Muscle of back (tissue), 13 donors: ENCODE measurements at places on chromosomes 1 and 21. TPM values are rescaled to one million over a fixed set of nuclear protein-coding genes. Genes with fewer than 3 reads are reported as not detected.

The TRIM46 gene
- polyA plus RNA-seq = 0.27 TPM

The FAM163A gene
- polyA plus RNA-seq = 0.32 TPM

The HSF2BP gene
- 0.41 TPM for polyA plus RNA-seq

The P3H1 gene
- 105 TPM for polyA plus RNA-seq

The SPATA1 gene
- 0.96 TPM for polyA plus RNA-seq

The DNALI1 gene
- 14.3 TPM for polyA plus RNA-seq

The ATP6V1G3 gene
- polyA plus RNA-seq = not detected

The AMPD1 gene
- 93.8 TPM for polyA plus RNA-seq

The SPATA45 gene
- 0.33 TPM for polyA plus RNA-seq

The PDE9A gene
- 9.6 TPM for polyA plus RNA-seq

- DNase-seq = no peak
These were observed 141.8 kb downstream of the ZZZ3 start for GRCh38 chr1:77540501-77541161.

GRCh38 chr1:65606426-65606825 is 186.0 kb downstream of the LEPR start:
- no peak for DNase-seq

DNA sequence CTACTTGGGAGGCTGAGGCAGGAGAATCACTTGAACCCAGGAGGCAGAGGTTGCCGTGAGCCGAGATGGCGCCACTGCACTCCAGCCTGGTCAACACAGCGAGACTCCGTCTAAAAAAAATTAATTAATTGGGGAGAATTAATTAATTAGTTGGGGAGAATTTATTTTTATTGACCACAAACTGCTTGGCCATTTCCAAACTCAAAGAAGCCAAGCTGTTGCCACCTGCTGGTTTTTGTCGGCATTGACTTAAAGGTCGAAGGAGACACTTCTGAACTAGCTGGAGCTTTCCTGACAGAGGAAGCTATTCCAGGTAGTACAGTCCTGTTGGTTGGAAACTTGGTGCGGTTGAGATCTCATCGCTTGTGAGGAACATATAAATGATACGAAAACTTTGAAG is 13.1 kb downstream of the MAP1LC3C start:
- DNase-seq = no peak

DNA sequence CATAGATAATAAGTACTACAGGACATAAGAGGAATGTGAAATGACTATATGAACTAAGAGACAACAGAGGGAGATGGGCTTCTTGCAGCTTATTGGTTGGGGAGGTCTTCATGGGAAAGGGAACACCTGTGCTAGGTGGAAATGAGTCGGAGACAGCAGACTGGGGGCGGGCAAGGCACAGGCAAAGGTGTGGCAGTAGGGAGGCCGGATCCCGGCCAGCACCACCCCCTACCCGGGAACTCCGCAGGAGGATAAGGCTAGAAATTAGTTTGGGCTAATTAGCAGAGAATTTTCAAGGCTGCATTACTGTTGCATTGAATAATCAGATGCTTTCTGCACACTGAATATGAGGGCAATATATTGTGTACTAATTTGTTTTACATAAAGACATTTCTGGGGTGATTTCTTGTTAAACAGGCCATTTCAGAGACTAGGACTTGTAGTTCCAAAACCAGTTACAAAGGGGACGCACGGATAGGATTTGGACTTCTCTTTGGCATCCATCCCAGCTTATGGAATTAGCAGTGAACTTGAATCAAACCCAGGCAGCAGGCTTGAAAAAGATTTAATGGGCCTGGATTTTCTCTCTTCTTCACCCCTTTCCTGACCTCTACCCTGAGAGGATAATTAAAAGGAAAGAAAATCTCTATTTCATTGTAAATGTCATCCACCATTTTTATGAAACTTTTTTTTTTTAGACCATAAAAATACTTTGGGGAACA is 2.2 kb upstream of the HUNK start:
- no peak for DNase-seq

DNA sequence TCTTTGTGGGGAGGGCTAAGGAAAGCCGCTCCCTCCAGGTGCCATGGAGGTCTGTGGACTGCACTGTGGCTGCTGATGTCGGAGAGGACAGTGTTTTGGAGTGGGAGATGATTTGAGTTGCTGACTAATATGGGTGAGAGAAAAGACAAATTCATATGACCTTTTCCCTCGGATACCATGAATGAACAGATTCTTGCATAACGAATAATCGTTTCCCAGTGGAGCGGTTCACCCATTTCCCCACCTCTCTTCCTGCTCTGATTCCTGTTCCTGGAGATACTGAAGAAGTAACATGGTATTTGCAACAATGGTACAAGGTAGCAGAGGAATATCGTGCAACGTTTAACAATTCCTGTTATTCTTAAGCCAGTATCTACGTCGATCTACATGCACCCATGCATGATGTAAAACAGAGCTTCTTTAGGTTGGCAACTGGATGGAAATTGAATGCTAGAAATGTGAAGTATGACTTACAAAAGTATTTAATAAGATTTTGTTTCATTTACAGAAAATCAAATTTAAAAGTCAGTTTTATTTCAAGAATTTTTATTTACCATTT is 227.1 kb downstream of the TOMM20 start:
- no peak for DNase-seq

- DNase-seq = no peak
These were observed 210.3 kb downstream of the TPR start for GRCh38 chr1:186164773-186165172.

DNA sequence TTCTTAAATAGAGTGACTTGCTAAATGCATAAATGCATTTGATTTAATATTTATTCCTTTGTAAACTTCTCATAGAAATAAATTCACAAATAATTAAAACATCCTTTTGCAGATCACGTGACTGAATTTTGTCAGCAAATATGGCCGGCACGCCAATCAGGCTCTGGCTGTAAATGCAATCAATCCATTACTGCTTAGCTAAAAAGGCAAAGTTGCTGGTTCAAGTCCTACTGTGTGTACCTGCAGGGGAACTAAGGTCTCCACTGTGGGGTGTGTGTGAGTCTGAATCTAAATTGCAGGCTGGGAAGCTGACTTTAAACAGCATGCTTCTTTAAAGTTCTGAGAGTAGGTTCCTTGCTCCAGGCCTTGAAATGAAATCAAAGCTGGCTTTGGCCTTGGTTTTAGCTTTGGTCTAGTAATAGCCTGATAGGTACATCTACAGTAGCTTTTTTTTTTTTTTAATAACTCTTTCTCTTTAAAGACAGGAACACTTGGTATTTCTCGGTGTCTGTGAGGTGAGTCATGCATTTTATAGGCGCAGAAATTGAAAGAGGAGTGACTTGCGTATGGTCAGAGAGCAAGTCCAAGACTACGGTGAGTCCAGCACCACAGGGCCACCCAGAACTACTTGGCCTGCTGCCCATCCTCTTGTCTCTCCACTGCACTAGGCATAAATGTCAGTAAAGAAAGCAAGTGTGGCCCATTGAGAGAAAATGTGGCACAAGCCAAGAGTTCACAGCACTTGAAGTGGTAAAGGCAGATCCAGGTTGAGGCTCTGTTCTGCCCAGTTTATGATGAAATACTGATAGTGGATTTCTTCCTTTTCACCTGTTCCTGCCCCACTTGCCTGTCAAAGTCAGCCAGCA is 36.2 kb upstream of the LYST start:
- DNase-seq = no peak

DNA sequence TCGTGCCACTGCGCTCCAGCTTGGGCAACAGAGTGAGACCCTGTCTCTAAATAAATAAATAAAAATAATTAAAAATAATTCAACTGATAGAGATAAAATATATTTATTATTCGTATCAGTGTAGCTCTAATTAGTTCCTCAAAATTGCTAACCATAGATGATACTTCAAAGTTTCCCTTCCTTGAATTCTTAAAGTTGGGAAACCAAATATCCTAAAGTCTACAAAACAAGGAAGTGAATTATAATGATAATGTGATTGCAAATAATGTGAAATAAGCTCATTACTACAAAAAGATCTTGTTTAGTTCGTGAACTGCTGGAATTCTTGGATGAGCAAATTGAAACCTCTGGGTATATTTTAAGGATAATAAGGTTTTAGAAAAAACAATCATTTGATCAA is 60.5 kb downstream of the NUP210L start:
- no peak for DNase-seq

DNA sequence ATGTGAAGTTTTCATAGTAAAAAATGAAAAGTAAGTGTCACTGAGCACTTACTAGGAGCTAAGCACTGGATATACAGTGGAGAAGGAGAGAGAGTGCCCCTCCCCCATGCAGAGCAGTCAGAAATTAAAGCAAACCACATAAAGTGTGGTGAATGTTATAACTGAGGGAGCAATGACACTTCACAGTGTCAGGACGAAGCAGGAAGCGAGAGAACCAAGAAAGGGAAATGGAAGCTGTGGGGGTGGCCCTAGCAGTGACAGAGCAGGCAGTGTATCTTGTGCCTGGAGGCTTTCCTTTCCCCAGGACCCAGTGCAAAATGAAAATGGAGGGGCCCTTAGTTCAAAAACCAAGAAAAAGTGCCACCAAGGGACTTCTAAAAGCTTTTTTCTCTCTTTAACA is 21.5 kb upstream of the RCAN3 start:
- no peak for DNase-seq

- DNase-seq = peak; percentile 9
These were observed 118.8 kb downstream of the RWDD3 start for GRCh38 chr1:95352767-95353166.

DNA sequence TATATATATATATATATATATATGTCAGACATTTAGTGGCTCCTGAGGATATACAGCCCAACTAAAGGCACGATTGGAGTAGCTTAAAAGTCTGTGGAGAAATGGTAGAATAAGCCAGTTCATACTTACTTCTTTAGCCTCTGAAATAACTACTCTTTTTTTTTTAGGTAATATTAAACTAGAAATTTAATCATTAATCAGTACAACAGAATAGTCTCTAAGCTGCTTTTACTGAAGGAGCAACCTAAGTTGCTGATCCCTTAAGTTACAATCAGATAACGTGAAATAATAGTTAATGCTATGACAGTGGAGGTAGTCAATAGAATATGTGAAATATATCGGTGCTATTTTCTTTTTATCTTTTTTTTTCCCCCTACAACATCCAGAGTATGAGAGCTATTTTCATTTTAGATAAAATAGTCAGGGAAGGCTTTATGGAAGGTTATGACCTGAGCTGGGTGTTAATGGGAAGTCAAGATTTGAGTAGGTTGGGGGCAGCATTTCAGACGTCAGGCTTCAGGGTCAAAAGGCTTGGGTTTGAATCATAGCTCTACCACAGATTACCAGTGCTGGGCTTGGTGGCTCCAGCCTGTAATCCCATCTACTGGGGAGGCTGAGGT is 15.6 kb downstream of the ZMPSTE24 start:
- DNase-seq = no peak

GRCh38 chr21:32119389-32119788 is 159.5 kb downstream of the MIS18A start:
- DNase-seq = no peak

- DNase-seq = no peak
These were observed 74.6 kb downstream of the RGL1 start for GRCh38 chr1:183879494-183879893.

DNA sequence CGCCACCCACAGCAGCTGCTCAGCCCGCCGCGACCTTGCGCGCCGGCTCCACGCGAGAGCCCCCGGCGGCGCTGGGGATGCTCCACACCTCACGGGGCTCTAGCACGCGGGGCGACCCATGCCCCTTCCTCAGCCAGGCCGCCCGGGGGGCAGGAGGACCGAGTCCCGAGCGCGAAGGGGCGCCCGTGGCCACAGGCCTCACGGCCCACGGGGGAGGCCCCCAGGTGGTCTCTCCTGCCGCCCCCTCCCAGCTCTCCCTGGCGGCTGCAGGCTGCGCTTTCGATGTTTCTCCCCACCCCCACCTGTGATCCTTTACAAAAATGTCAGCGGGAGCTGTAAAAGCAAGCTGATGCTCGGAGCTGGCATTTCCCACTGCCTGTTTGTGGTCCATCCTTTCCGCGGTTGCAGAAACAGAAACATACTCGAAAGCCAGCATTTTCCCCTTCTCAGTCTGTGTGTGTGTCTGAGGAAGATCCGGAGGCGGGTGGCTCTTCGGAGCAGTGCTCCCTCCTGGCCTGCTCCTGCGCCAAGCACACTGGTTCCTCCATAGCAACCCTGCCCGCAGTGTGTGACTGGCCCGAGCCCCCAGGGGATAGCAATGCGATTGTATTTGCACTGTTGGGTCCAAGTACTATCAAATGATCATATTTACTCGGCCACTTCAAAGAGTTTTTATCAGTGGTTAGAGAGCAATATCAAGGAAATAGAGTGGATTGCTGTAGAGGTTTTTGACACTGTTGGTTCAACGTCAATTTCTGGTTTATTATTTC is 2.1 kb downstream of the KIF26B start:
- peak; percentile 48 for DNase-seq

DNA sequence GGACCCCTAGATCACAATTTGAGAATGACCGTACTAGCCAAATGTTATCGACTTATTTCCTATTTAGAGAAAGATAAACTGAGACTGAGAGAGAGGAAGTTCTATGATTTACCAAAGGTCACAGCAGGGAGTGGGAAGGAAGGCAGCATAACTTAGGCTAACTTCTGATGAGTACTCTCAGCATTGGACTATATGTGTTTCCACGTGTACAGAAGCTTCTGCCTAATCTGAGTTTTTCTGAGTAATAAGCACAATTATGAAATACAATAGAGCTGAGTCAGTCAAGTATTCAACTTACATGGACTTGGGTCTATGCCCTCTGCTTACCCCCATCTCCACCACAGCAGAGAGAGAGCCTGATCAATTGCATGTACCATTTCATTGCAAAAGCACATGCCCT is 88.1 kb upstream of the HIVEP3 start:
- DNase-seq = no peak

- DNase-seq = no peak
These were observed 8.8 kb upstream of the FGGY start for GRCh38 chr1:59288046-59288445.

DNA sequence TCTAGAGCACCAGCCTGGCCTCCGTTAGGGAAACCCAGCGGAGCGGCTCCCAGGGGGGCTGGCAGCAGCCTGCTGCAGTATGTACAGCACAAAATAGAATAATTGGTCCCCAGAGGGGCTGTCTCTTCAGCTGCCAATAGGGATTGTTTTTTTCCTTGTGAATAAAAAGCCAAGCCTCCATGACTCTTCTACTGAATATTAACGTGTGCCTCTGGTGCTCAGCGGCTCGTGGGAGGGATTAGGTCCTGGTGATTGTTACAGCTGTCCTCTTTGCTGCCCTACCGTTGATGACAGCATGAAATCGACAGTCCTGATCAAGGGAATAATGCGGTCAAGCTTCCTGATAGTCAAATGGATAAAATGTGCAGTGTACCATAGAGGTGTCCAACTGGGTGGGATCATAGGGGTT is 190.7 kb upstream of the RUNX1 start:
- DNase-seq = no peak

- no peak for DNase-seq
These were observed 500.9 kb upstream of the PRMT6 start for GRCh38 chr1:106555571-106555970.
